ENCODE measurements at places on chromosomes 3 and 15.

DNA sequence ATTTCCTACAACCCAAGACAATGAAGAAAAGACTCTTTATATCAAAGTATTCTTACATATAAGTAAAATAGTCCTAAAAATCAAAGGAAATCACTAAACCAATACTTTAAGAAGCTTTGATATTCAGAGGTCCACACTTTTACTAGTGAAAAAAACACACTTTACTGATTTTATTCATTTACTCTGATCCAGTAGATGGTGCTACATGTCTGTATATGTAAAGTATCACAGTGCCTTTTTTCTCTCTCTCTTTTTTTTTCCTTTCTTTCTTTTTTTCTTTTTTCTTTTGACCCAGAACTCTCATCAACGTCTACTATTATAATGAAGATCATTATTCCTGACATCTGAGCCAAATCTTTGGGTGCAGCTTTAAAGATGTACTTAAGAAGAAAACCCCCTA lies 10.8 kb upstream of the CCDC39 start:
- DNase-seq: no peak

DNA sequence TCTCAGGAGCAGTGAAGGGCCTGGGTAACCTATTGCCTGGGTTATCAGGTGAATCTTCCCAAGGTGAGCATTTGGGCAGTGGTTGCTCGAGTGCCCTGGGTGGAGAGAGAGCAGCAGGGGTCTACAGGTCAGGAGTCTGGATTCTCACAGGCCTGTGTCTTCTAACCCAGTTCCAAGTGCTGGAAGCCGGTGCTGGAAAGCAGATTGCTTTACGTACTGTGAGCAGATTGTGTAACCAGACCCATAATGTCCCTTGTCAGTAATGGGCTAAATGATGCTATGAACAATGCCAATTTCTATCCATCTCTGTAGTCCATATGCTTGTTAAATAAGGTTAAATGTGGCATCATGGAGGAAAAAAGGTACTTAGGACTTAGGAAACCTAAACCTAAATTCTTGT lies 106.5 kb downstream of the TPRG1 start:
- DNase-seq: no peak

GRCh38 chr15:78311292-78311691 lies 11.9 kb upstream of the SKIC8 start:
- peak; percentile 14 for DNase-seq

GRCh38 chr3:4241595-4242170 lies 61.5 kb upstream of the SETMAR start:
- DNase-seq: no peak

DNA sequence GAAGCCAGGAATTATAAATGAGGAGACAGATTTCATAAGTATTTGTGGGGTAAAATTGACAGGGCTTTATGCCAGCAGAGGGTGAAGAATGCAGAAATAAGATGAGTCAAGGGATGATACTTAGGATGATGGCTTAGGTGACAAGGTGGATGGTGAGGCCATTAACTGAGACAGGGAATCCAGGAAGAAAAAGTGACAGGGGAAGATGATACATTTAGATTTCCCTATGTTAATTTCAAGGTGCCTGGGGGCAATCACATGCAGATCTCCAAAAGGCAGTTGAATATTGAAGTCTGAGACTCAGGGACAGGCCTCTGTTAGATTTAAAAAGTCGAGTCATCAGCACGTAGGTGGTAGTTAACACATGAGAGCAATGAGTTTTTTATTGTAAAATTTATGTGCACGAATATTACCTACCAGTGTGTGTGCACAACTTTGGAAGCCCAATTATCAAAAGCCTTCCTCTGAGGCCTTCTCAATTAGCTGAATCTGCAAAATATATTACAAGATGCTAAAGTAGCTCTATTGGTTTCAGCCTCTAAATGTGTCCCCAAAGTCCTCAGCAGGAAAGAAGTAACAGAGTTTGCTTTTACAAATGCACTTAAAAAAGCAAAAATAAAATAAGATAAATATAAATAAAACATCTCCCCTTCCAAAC lies 67.9 kb upstream of the CHL1 start:
- no peak for DNase-seq

- no peak for DNase-seq
These were observed 87.5 kb upstream of the MYO5C start for GRCh38 chr15:52383100-52383588.

- no peak for DNase-seq
These were observed 134.7 kb downstream of the ITPR1 start for GRCh38 chr3:4627651-4628375.

DNA sequence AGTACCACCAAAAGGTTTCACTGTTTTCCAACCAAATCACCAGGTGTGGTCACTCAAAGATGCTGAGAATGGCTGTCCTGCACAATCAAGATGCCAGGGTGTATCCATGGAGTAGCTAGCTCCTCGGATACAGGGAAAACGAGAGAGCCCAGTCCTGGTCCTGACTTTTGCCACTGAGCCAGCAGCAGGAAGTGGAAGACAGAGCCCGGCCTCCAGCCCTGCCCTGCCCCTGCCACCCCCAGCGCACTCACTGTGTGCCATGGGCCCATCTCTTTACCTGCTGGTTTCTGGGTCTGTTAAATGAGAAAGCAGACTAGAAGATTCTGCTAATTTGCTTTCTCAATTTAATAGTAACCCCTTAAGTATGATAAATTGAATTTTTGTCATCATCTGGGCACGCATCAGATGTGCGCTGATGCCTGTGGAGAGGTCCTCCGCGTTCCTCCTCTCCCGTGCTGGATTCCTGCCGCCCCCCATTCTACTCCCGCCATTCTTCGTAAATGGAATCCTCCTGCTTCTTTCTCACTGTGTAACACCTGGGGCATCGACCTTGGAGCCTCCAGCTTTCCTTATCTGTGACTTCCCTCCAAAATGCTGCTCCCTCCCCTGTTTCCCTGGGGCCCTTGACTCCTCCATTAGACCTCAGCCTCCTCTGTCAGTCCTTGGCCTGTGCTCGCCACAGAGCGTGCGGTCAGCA lies 18.0 kb downstream of the TNFAIP8L3 start:
- DNase-seq: no peak

DNA sequence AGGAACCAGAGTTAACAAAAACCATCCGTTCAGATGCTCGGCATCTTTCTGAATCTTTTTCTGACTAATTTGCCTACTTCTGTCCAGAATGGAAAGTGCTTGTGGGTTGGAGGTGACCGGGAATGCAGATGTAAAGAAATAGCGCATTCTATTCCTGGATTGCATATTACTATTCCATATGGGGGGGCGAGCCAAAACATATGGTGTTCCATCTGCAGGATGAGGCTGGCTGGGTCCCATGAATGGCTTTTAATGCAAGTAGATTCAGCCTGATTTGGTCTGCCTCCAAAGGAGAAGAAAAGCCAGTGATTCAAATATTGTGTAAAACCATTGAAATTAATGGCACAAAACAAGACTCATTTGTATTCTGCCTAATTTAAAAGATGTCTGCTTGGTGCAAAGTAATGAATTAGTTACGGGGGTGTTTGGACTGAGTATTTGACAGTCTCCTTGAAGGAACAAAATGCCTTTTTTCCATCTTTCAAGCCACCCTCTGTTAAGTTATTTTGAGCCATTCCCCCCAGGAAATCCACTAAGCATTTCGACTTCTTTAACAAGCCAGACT lies 99.0 kb downstream of the ST8SIA2 start:
- DNase-seq: peak; percentile 92

Measured in NCI-H524 (cell line).